Activated naive CD8-positive, alpha-beta T cell treated with anti-CD3 and anti-CD28 coated beads for 36 hours (primary cell): ENCODE measurements at places on chromosomes 16 and 17. TPM values are rescaled to one million over a fixed set of nuclear protein-coding genes. Genes with fewer than 3 reads are reported as not detected.

- DNase-seq: no peak
- H3K4me3 ChIP-seq: no peak overlapping the region
- H3K27me3 ChIP-seq: no peaks in the 10 kb centered on the region
- no peak overlapping the region for H3K27ac ChIP-seq
- peaks cover 19% of the 10 kb centered on the region for H3K4me1 ChIP-seq
Measured at GRCh38 chr16:23143391-23143790, 5.9 kb downstream of the USP31 start.

DNA sequence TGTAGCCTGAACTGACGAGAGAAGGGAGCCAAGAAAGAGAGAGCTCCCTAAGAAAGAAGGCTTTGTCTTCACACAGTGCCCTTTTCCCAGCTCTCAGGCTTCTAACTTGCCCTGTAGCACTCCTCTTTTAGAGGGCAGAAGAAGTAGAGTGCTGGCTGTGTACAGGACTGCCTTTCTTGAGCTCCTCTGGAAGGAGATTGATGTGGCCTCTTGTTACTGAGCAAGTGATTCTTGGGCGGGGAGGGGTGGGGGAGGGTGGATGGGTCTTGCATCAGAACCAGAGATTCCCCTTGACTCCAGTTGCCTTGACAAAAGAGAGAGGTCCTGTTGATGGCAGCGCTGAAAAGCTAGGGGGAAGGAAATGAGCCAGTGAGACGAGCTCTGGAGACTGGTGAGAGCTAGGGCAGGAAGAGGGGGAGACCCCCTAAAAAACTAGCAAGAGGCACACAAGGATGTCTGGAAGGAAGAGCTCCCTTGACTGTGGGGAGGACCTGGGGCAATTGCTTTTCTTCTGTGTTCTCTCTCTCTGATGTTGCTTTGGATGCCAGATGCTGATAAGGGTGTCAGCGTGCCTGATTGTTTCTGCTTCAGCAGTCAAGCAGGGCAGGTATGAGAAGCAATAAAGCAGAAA, 18.4 kb downstream of the GPR179 start:
- H3K36me3 ChIP-seq: peaks cover 16% of the 10 kb centered on the region
- H3K4me1 ChIP-seq: peaks cover 9% of the 10 kb centered on the region
- peak overlapping the region; percentile 42 for H3K27ac ChIP-seq
- DNase-seq: no peak
- no peaks in the 10 kb centered on the region for H3K27me3 ChIP-seq

AOC2 gene
- 2.6 TPM for total RNA-seq

MMP2 gene
- total RNA-seq: not detected

DNA sequence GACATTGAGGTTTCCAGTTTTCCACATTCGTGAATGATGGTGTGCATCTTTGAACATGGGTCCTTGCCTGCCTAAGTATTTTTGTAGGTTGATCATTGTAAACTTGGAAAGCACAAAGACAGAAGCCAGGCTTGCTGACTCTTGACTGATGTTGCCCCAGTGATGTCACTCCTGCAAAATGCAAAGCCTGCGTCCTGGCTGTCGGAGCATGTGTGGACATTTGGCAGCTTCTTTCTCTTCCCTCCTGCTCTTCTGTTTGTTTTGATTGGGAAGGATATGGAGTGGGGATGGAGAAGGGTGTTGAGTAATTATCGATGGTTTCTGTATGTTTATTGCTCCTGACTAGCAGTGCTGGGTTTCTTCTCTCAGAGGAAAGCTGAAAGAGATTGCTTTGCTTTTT, 3.2 kb downstream of the NDE1 start:
- H3K27me3 ChIP-seq: no peaks in the 10 kb centered on the region
- peaks cover 32% of the 10 kb centered on the region for H3K36me3 ChIP-seq
- H3K27ac ChIP-seq: peak overlapping the region; percentile 10

- H3K27ac ChIP-seq: no peak overlapping the region
- peaks cover 37% of the 10 kb centered on the region for H3K36me3 ChIP-seq
- no peak overlapping the region for H3K4me3 ChIP-seq
Measured at GRCh38 chr17:4170639-4171280, 27.8 kb downstream of the CYB5D2 start.

DNA sequence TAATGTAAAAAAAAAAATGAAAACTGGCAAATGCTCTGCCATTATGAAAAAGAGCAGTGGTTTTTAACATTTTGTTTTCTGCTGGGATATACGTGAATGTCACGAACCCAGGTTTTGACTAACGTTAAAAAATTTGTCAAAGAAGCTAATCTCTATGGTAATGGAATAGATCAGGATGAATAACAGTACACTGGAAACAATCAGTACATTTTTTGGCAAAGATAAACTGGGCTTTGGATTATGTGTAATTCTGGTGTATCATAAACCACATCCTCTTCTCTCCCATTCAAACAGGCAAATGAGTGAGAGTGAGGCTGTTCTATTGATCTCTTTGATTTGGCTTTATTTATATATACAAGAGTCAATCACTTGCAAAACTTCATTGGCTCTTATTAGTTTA, 207.0 kb upstream of the IRX3 start:
- H3K4me1 ChIP-seq: no peaks in the 10 kb centered on the region
- DNase-seq: no peak
- H3K27ac ChIP-seq: no peak overlapping the region
- no peaks in the 10 kb centered on the region for H3K36me3 ChIP-seq
- no peak overlapping the region for H3K4me3 ChIP-seq
- H3K27me3 ChIP-seq: peaks cover 3% of the 10 kb centered on the region

- H3K4me3 ChIP-seq: no peak overlapping the region
- no peak for DNase-seq
- H3K27ac ChIP-seq: no peak overlapping the region
- peaks cover 7% of the 10 kb centered on the region for H3K4me1 ChIP-seq
Measured at GRCh38 chr16:87274794-87275193, 42.4 kb downstream of the C16orf95 start.

- peaks cover 17% of the 10 kb centered on the region for H3K4me1 ChIP-seq
- no peaks in the 10 kb centered on the region for H3K27me3 ChIP-seq
- DNase-seq: peak; percentile 73
- peak overlapping the region; percentile 55 for H3K4me3 ChIP-seq
Measured at GRCh38 chr17:44110823-44111633, 12.4 kb downstream of the HDAC5 start.

DNA sequence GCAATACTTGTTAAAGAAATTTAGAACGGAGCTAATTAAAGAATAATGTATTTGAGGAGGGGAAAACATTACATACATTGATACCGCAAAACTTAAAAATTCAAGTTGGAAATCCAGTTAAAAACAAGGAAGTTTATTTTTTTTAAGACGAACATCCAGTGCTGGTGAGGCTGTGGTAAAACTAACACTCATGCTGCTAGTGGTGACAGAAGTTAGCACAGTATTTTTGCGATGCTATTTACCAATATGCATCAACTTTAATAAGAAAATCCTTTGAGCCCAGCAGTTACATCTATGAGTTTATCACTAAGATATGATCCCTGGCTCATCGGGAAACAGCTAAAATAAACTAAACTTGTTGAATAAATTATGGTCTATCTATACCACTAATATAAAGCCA, 31.7 kb downstream of the GSPT1 start:
- no peak overlapping the region for H3K4me3 ChIP-seq
- DNase-seq: no peak
- no peaks in the 10 kb centered on the region for H3K27me3 ChIP-seq
- H3K36me3 ChIP-seq: peaks cover 24% of the 10 kb centered on the region
- no peak overlapping the region for H3K27ac ChIP-seq

DNA sequence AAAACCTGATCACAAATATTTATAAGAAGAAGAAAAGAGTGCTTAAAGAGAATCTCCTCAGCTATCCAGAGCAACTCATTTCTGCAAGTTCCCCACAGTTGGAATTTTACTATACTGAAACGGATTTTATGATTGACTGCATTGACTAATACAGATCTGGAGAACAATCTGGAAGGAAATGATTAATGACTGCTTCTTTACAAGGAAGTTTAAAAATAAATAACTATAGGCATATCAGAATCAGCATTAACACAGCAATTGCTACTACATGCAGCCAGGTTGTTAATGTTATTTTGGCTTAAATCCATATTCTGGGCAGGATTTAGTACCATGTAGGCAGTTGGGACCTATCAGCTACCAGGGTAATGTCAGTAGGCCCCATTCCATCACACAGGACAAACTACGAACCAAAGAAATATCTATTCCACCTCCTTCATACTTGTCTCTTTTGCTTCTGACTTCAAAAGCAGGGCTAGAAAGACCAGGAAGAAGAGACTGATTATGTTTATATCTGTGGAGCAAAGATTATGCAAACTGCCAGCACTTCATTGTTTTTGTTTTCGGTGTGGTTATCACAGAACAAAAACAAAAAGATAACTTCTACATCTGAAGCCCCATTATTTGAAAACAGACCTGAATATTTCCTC, 3.9 kb downstream of the SKAP1 start:
- peaks cover 63% of the 10 kb centered on the region for H3K4me1 ChIP-seq
- no peak for DNase-seq
- H3K36me3 ChIP-seq: peaks cover 55% of the 10 kb centered on the region
- H3K27ac ChIP-seq: peak overlapping the region; percentile 95

DNA sequence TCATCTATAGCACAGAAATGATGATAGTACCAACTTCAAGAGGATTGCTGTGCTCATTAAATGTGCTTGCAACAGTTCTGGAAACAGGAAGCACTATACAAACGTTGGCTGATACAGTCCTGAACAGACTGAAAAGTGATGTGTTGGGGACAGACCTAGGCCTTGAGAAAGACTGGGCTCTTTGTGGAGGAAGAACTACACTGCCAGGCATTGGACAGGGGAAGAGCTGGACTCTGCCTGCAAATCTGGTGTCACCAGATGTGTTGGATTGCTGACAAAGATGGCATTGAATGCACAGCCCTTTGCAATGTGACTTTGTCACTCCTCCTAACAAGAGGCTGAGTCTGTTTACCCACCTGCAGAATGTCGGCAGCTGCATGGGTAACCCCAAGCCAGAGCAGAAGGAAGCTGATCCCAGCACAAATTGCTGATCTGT, 12.4 kb upstream of the ST6GALNAC2 start:
- H3K4me1 ChIP-seq: peaks cover 11% of the 10 kb centered on the region
- H3K27ac ChIP-seq: no peak overlapping the region
- no peaks in the 10 kb centered on the region for H3K36me3 ChIP-seq
- no peak overlapping the region for H3K4me3 ChIP-seq
- H3K27me3 ChIP-seq: peaks cover 20% of the 10 kb centered on the region
- DNase-seq: no peak

TPSG1 gene
- total RNA-seq: not detected

- peaks cover 71% of the 10 kb centered on the region for H3K36me3 ChIP-seq
- H3K27me3 ChIP-seq: no peaks in the 10 kb centered on the region
- DNase-seq: peak; percentile 49
- peak overlapping the region; percentile 19 for H3K4me3 ChIP-seq
Measured at GRCh38 chr17:2250140-2251095, 53.2 kb downstream of the SMG6 start.

- H3K4me3 ChIP-seq: no peak overlapping the region
- no peaks in the 10 kb centered on the region for H3K4me1 ChIP-seq
- H3K27me3 ChIP-seq: no peaks in the 10 kb centered on the region
- H3K36me3 ChIP-seq: peaks cover 15% of the 10 kb centered on the region
Measured at GRCh38 chr17:69551212-69552010, 136.9 kb downstream of the MAP2K6 start.

RAB11FIP4 gene
- total RNA-seq: 16.7 TPM

GRCh38 chr16:56451753-56452689, 667 bp downstream of the OGFOD1 start:
- H3K36me3 ChIP-seq: peaks cover 54% of the 10 kb centered on the region
- no peak for DNase-seq
- H3K4me1 ChIP-seq: peaks cover 41% of the 10 kb centered on the region
- H3K27me3 ChIP-seq: no peaks in the 10 kb centered on the region

C17orf107 gene
- 2.3 TPM for total RNA-seq

PIK3R5 gene
- total RNA-seq: 32.6 TPM

DNA sequence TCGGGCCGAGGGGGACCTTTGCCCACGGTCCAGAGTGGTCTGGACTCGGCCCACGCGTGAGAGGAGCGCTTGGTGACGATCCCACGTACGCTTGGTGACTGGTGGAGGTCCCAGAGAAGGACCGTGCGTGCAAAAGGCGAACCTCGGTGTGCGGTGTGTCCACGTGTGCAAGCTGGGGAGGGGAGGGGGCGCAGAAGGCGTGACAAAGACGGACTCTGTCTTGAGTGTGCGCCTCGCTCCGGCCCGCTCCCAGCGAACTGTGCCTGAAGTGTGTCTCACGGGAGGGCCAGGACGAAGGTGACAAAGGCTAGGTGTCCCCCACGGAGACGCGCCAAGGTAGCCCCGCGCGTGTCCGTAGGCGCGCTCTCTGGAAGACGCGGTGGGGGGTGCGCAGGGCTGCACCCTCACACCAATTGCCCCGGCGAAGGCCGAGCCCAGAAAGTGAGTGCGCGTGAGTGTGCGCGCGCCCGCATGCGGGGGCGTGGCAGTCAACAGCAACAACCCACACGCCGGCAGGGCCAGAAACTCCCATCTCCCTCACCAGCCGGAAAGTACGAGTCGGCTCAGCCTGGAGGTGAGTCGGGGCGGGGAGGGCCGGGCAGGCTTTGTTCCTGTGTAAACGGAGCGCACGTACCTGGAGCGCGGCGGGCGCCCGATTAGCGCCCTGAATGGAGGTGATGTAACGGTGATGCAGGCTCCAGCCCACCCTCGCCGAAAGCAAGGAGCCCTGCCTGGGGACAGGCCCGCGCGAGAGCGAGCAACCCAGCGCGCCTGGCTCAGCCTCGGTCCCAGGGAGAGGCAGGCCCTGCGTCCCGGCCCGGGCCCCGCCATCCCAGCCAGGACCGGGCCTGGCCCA, at the start of gene GPRC5C:
Gene GPRC5C (plus strand): TSS at position 521 of the 856 bp plus-strand sequence. CDS start 7,689 bp downstream, outside the sequence.
- peak within 1 kb of the TSS; percentile 59 for H3K4me3 ChIP-seq
- H3K27me3 ChIP-seq: peaks cover 53% of the 10 kb centered on the region
- no peaks in the 10 kb centered on the region for H3K36me3 ChIP-seq
- peaks cover 7% of the 10 kb centered on the region for H3K4me1 ChIP-seq
- DNase-seq: peak; percentile 68
- H3K27ac ChIP-seq: peak within 1 kb of the TSS; percentile 56

DNA sequence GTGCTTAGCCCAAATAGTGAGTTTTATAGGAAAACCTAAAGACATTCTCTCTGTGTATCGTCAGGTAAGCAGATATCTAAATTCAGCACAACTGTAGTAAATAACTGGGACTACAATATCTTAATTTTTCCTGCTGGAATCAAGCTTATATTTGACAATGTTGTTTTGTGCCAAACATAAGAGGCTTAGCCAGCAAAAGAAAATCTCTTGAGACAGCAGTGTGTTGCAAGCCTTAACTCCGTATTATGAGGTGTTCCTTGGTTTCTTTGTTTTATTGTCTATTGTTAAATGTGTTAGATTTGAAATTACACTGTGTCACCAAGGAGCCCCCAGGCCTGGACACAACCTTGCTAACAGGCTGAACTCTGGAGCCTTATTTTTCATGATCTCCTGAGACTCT, 1570.6 kb upstream of the GOT2 start:
- no peak for DNase-seq
- no peaks in the 10 kb centered on the region for H3K27me3 ChIP-seq
- no peak overlapping the region for H3K4me3 ChIP-seq
- H3K27ac ChIP-seq: no peak overlapping the region
- no peaks in the 10 kb centered on the region for H3K4me1 ChIP-seq

KRTAP2-2 gene
- total RNA-seq: not detected

GRCh38 chr17:17181666-17182597, 24.2 kb downstream of the PLD6 start:
- peak; percentile 26 for DNase-seq
- peaks cover 58% of the 10 kb centered on the region for H3K36me3 ChIP-seq
- H3K4me3 ChIP-seq: peak overlapping the region; percentile 50
- H3K27me3 ChIP-seq: no peaks in the 10 kb centered on the region

TP53TG3 gene
- total RNA-seq: not detected

- no peak overlapping the region for H3K27ac ChIP-seq
- no peak for DNase-seq
- H3K4me3 ChIP-seq: no peak overlapping the region
- peaks cover 7% of the 10 kb centered on the region for H3K27me3 ChIP-seq
Measured at GRCh38 chr16:2804728-2805127, 6.5 kb downstream of the PRSS41 start.

GRCh38 chr17:54933921-54934320, 33.3 kb downstream of the TOM1L1 start:
- H3K36me3 ChIP-seq: no peaks in the 10 kb centered on the region
- no peak overlapping the region for H3K27ac ChIP-seq
- H3K4me3 ChIP-seq: no peak overlapping the region
- no peaks in the 10 kb centered on the region for H3K27me3 ChIP-seq
- H3K4me1 ChIP-seq: no peaks in the 10 kb centered on the region
